Stimulated activated CD4-positive, alpha-beta T cell treated with anti-CD3 and anti-CD28 coated beads, Interleukin-4, amount 100 ng/mL, for 4 hours (primary cell): ENCODE measurements at places on chromosomes 5 and 9.

DNA sequence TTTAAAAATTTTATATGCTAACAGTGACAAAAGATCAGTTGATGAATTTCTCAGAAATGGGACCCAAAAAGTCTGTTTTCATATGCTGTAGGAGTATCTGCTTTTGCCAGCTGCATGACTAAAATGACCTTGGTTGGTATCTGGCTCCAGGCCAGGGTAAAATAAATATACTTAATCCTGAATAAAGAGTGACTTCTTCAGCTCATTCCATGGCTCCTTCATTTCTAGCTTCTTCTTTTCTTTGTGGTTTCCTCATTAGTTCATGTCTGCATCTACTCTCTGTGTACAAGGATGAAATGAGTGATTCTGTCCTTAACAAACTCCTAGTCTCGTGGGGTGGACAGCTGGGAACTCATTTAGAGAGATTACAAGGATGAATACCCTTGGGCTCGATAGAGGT, 36.0 kb downstream of the RCL1 start:
- no peak for DNase-seq

DNA sequence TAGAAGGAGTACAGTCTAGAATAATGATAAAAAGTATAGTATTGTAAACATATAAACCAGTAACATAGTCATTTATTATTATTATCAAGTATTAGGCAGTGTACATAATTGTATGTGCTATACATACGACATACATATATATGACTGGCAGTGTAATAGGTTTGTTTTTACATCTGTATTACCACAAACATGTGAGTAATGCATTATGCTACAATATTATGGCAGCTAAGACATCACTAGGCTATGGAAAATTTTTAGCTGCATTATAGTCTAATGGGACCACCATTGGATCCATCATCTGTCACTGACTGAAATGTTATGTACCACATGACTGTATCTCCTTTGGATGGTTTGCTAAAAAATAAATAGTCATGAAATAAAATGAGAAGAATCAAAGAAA, 530.0 kb downstream of the PRR16 start:
- DNase-seq: no peak

- no peak for DNase-seq
Observed at GRCh38 chr5:44714871-44715561, 93.7 kb upstream of the MRPS30 start.

GRCh38 chr9:136886610-136887597, 588 bp downstream of the TRAF2 start:
- peak; percentile 44 for DNase-seq

- no peak for DNase-seq
Observed at GRCh38 chr9:130069048-130069447, 15.3 kb downstream of the GPR107 start.

GRCh38 chr9:114962809-114963208, 32.4 kb upstream of the TNFSF8 start:
- no peak for DNase-seq
